ENCODE measurements at places on chromosomes 4 and X.
A peak's percentile ranks its signal among the peaks of the same experiment; 100 is the strongest.

GRCh38 chr4:6470502-6471306 lies 1.7 kb downstream of the PPP2R2C start:
- DNase-seq, result no peak

DNA sequence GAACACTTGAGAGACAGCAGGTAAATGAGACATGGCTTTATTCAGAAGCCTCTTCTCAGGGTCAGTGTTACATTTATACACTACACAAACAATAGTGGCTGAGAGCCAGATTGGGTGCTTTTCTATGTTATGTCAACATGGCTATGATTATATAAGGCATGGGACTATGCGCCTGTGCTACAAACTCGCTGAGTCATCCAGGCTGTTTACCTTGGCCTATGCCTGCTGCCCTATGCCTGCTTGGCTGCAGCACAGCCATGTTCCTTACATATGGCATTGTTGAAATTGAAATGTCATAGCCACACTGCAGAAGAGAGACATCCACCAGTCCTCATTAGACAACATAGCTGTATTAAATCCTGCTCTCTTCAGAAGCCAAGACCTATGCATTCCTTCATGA lies 236.3 kb upstream of the NWD2 start:
- no peak for DNase-seq

DNA sequence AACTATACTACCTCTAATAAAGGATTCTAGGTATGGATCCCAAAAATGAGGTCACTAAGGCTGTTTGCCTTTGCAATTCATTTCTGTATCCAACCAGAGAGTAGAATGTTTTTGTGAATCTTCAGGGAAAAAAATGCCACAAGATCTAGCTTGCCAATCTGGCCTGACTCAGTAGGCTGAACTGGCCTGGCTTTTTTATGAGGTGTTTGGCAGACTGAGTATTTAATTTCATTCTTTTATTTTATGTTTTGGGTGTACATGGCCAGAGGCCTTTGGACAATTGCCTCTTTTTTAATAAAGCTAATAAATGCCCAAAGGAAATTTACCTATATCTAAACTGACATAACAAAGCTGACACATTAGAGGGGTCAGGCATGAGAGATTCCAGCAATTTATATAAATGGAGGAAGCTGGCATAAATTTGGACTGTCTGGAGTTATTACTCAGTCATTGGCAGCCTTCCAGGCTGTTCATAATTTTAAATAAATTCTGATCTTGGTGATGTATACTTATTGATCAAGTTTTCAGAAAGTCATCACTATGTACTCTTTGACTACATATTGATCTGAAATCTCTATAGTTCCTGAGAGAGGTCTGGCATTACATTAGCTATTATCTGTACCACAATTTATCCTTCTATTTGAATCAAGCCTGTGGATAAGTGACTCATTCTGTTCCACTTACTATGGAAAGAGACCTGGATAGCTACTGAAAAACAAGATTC lies 376.4 kb upstream of the NOCT start:
- DNase-seq, result no peak

DNA sequence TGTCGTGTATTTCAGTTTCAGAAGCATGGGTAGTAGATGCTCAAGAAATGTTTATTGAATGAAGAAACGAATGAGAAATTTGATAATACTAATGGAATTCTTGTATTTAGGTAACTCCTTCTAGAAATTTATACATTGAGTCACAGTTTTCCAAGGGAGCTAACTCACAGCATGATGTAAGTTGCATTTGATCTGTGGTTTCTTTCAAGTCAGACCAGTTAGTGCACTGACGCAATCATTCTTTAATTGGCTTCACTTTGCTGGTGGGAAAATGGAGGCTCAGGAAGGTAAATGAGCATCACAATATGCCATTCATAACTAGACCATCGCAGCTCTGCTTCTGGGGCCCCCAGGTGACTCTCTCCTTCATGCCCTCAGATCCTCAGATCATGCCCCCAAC lies 17.3 kb upstream of the CWH43 start:
- DNase-seq, result no peak

- DNase-seq, result no peak
Observed at GRCh38 chr4:158053086-158053485, 119.7 kb downstream of the GASK1B start.

DNA sequence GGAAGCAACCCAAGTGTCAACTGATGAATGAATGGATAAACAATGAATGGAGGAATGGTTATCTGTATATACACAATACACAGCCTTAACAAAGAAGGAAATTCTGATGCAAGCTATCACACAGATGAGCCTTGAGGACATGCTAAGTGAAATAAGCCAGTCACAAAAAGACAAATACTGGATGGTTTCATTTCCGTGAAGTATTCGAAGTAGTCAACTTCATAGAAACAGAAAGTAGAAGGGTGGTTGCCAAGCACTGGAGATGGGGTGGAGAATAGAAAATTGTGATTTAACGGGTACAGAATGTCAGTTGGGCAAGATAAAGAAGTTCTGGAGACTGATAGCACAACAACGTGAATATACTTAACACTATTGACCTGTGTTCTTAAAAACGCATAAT lies 28.2 kb downstream of the CENPU start:
- DNase-seq, result no peak

- no peak for DNase-seq
Observed at GRCh38 chr4:150385606-150386005, 196.3 kb upstream of the MAB21L2 start.

GRCh38 chr4:82728301-82728700 lies 70.3 kb downstream of the SCD5 start:
- no peak for DNase-seq

DNA sequence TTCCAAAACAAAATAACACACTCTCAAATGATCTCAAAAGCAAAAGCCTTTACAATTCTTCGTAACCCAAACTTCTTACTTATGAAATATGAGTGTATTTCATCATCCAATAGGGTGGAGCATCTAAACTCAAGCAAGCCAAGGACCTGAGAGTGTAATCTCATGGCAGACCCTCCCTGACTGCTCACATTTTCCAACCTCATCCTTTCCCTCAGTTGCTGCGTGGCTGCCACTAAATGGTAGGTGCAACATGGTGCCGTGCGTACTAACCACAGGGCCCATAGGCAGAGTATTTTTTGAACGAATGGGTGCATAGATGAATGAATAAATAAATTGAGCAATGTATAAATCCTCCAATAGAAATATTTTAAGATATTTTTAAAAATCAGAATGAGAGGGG lies 45.4 kb downstream of the TTC29 start:
- DNase-seq, result no peak

DNA sequence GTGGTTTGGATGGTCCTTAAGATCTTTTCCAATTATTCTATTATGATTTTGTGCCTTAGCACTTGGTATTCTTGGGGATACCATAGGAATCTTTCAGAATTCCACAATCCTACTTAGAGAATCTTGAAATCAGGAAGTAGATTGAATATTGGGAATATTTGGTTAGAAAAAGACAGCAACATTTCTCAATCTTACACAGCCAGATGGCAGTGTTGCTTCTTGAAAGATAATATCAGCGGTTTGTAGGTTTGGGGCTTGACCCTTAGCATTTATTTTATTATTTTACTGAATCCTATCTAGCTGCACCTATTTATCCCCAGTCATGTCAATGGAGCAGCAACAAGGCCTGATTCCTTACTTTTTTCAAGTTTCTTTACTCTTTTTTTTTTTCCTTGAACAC lies 28.6 kb downstream of the MAGEB1 start:
- DNase-seq, result no peak

- DNase-seq, result no peak
Observed at GRCh38 chr4:183936574-183937345, 31.7 kb downstream of the STOX2 start.

GRCh38 chrX:69524781-69525363 lies 20.7 kb downstream of the NALF2 start:
- no peak for DNase-seq

DNA sequence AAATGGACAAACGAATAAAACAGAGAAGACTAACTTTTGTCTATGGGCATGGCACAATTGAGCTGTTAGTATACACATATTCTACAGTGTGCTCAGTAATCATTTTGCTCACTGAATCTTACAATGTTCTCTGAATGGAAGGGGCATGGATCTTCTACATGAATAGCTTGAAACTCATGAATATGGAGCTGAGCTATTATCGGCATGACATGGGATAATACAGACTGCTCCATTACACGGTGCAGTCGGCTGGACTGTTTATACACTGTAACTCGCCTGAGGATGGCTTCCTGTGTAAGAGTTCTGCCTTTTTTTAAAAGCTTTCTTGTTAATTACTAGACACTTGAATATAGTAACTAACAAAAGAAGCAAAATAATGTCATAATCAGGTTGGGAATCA lies 368.5 kb upstream of the MAD2L1 start:
- no peak for DNase-seq

GRCh38 chrX:12412561-12412960 lies 274.3 kb downstream of the FRMPD4 start:
- no peak for DNase-seq

DNA sequence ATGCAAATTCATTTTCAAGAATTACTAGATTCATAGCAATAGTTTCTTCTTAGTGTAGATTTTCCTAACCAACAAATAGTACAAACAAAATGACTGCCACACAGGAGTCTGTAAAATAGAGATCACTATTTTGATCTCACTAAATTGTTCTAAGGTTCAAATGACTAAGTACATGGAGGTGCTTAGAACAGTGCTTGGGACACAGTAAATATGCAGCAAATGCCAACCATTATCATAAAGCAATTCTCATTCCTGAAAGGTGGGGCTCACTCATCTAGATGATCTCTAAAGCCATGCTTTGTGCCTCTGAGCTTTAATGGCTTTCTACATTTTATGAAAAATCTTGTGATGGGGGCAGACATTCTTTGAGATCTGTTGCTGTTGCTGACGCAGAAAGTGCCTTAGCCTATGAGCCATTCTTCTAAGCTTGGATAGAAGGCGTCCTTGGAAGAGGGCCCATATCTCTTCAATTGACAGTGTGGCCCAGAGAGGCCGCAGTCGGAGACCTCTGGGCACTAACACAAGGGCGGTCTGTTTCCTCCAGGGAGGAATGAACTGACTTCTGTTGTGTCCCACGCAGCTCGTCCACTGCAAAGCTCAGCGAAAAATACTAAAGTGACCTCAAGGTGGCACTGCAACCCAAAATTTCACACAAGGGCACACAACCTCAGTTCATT lies 23.5 kb downstream of the TLR10 start:
- DNase-seq, result peak; percentile 55

GRCh38 chr4:141027421-141027820 lies 105.8 kb downstream of the RNF150 start:
- DNase-seq, result peak; percentile 35

DNA sequence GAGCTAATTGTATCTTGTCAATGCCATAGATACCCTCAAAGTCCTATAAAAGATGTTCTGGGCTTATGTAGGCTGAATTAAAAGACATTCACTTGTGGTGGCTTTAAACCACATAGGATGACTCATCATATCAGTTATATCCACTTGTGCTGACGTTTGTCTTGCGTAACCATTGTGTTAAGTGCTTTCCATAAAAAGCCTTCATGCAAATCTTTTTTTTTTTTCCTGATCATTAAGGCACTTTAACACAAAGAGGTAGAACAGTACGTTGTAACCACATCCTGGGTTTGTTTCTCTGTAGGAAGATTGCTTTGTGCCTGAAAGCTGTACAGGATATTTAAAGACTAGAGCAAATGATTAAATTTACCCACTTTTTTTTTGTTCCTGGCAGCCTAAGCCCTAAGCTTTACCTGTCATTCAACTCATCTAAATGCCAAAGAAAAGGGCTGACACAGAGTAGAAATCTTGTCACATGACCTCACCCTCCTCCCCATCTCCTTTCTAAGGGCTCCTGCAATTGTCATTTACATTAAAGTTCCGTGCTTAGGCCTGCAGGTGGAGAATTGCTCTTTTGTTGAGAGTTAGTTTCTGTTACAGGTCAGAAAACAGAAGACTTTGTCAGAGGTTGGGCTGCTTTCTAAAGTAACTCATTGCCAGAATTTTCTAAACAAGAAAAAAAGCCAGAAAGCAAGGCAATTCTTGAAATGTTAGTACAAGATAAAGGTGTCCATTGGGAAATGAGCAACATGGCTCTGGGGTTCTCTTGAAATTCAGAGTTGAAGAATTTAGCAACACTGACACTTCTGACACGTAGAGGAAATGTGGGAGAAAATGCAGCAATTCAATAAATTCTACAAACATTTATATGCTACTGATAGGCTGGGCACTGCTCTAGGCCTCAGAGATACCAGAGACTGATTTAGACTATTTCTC lies 555.6 kb downstream of the PPARGC1A start:
- no peak for DNase-seq

DNA sequence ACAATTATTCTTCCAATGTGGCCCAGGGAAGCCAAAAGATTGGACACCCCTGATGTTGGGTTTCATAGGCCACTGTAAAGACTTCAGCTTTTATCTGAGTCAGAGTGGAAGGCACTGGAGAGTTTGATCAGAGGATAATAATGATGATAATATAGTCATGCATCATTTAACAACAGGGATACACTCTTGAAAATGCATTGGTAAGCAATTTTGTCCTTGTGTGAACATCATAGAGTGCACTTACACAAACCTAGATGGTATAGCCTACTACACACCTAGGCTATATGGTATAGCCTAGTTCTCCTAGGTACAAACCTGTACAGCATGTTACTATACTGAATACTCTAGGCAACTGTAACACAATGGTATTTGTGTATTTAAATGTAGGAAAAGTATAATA lies 70.5 kb downstream of the COQ2 start:
- no peak for DNase-seq

DNA sequence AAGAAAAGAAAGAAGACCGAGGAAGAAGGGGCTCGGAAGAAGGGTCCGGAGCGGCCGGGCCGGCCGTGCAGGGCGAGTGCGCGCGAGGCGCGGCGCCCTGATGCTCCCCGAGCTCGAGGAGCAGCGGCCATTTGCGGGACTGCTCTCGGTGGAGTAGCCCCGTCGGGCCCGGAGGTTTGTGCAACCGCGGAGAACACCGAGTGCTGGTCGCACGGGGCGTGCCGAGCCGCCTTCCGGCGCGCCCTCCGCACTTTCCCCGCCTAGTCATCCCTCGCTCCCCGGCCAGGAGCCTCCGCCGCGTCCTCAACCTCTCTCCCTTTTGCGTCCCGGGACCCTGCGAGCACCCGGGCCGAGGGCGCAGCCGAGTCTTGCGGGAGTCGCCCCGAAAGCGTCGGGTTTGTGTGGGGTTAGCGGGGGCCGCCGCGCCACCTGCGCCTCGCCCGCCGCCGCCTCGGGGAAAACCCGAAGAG lies 127.4 kb downstream of the LAS1L start:
- DNase-seq, result no peak

- no peak for DNase-seq
Observed at GRCh38 chr4:86043755-86044592, 315.9 kb downstream of the MAPK10 start.

DNA sequence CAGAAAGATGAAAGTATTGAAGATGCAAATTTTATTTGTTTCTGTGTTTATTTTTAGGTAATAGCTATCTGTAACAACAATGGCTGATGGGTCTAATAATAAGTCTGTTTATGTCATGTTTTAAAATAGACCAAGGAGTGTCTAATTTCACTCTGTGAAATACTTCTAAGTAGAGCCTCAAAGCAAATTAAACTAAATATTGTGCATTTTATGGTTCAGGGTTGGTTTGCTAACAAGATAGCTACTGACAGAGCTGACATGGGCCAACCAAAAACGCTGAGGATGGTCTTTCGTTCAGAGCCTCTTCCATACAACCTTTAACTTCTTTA lies 437.6 kb upstream of the CTSO start:
- DNase-seq, result no peak

GRCh38 chr4:80913381-80913780 lies 117.1 kb upstream of the BMP3 start:
- no peak for DNase-seq

Measured in upper lobe of left lung (tissue), 6 donors.